LHCN-M2 (cell line): ENCODE measurements at places on chromosomes 7 and 10.

DNA sequence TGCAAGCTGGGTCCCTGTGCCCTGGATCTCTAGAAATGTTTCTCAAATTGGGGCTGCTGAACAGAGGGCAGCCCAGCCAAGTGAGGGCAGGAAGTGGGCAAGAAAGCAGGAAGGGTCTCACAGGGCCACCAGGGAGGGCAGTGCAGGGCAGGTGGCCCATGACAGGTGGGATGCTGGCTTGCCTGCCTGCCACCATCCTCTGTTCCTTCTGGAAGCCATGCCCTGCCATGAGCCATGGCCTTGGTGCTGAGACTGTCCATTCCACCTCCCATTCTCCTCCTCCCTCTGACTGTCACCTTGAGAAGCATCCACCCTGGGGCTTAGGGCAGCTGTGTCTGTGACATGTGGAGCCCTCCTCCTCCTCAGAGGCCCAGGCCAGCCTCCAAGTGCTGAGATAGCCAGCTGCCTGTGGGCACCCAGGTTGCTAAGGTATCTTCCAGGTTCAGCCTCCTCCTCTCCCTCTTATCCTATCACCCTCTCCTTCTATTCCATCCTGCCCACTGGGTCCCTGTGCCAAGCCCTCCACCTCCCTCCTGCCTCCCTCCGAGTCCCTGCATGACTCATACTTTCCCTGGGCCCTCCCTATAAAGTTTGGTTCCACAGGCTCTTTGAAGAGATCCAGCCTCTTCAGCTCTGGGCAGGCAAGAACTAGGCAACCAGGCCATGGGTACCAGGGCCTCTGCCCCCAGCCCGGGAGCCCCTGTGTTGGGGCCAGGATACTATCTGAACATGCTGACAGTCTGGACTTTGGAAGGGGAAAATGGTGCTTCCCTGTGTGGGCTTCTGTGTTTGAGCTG lies 1.3 kb downstream of the VSIR start:
- DNase-seq, result peak; percentile 68

DNA sequence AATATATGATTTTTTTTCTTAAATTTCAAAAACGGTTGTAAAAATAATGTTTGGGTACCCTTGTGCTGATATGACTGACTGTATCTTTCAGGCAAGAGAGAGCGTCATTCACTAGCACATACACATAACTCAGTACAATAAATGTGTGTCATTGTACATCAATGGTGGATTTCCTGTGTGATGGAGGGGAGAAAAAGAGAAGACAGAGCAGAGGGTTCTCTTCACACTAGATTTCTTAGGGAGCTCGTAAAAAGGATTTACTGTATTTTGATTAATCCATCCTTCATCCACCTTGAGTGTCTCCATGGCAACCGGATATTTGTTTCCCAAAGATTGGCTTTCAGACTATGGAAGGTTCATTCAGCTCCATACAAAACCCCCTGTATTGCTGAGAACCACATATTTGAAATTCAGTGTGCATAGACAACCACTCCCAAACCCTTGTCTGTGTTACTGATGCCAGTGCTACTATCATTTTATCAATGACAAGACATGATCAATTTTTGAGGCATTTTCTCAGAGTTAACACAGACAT lies 150.6 kb downstream of the AKR1D1 start:
- no peak for DNase-seq

DNA sequence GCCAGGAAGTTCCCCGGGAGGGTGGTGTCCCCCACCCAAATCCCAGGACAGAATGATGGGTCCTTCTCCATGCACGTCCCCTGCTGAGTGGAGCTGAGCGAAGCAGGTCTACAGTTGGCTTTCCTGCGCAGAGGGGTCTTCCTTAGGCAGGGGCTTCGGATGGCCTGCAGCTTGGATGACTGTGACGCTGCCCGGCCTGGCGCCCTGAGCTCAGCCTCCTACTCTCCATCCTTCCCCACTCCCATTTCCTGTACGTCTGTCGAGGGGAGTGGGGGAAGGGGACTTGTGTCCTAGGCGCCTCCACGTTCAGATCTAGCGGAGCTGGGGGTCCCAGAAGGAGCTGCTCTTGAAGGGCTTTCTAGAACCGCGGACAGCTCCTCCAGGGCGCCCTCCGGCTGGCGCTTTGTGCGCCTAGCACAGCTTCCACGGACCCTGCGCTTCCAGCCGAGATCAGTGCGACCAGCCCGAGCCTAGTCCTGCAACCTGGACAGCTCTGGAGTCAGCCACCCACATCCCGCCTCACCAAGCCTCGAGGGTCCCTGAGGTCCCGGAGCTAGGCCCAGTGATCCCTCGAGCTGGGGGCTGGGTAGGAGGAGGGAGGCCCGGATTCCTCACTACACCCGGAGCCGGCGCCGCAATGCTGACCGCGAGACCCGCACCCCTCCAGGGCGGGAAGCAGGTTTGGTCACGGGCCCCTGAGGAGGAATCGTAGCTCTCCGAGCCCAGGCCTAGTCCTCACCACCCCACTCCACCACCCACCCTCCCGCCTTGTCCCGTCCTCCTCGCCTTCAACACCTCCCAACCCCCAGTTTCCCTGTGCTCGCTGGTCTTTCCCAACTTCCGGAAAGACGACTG lies 1.9 kb downstream of the GRID1 start:
- no peak for DNase-seq

DNA sequence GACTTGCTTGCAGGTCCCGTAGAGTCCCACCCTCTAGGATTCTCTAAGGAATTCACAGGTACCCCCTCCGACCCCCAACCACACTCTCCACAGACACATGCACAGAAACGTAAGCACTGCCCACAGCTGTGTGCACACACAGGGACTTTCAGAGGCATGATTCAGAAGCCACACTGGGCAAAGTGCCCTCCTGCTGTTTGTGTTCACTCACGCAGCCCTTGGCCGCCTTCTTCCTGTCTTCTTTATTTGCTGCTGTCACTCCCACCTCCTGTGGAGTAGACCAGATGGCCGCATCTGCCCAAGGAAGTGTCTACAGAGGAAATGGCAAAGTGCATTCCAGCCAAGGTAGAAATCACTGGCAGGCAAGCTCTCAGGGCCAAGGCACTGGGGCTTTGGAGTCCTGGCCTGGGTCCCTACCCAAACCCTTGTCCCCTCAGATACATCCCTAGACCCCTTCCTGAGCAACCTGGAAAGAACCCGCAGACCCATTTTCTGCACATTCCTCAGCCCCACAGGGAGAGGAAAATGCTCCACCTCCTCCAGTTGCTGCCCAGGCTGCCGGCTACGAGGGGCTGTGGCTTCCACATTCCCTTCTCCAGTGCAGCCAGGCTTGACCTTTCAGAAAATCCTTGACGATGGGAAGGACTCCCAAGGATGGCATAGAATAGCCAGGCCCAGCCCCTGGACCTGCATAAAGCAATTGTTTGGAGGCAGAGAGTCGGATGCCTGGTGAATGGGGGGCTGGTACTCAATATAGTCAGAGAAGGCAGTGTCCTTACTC lies 21.6 kb upstream of the GIMAP8 start:
- peak; percentile 99 for DNase-seq

- peak; percentile 72 for DNase-seq
These were observed 371.6 kb downstream of the BBS9 start for GRCh38 chr7:33500703-33501701.

DNA sequence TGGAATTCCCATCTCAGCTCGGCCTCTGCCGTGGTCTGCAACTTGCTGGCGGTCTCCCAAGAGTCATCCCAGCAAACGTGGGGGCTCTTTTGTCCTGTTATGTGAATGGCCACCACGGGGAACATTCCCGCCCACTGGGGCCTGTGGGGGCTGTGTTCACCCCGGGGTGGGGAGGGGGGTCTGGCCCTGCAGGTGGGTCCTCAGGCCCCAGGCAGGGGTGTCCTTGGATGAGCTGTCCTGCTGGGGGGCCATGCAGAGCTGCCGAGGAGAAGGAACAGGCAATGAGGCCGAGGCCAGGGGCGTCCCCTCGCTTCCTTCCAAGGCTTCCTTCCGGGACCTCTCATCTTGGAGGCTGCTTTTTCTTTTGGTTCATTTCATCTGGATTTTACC lies 24.4 kb upstream of the PITRM1 start:
- DNase-seq, result no peak

DNA sequence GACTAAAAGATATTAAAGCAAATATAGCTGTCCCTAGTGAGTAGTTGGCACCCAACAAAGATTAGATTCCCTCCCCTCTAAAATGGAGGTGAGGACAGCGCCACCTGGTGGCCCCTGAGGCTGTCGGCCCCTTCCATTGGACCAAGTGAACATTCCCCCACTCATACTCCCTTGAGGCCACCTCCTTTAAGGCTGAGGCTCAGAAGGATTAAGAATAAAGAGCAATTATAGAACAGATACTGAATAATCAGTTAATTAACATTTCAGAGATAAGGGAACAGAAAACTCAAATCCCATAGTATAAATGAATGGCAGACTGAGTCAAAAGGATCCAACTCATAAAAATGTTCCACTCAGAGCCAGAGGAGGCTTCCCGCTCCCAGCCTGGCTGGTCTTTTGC lies 130.4 kb upstream of the GHITM start:
- DNase-seq, result no peak

GRCh38 chr7:20601121-20601520 lies 14.3 kb upstream of the ABCB5 start:
- DNase-seq, result peak; percentile 19

- no peak for DNase-seq
These were observed 4.6 kb downstream of the HABP2 start for GRCh38 chr10:113557424-113557862.

DNA sequence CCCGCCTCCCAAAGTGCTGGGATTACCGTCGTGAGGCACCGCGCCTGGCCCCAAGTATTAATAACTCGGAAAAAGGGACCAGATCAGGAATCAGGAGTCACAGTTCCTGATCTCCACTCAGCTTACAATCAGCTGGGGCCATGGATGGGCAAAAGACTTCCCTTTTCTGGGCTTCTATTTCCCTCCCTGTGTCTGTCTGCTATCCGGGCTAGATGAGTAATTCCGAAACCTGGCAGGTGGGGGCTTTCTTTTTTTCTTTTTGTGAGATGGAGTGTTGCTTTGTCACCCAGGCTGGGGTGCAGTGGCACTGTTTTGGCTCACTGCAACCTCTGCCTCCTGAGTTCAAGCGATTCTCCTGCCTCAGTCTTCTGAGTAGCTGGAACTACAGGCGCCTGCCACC lies 11.6 kb downstream of the RPS24 start:
- no peak for DNase-seq

GRCh38 chr7:147412782-147413556 lies 1177.6 kb upstream of the C7orf33 start:
- peak; percentile 93 for DNase-seq

GRCh38 chr10:102400076-102400475 lies 4.6 kb downstream of the NFKB2 start:
- no peak for DNase-seq

DNA sequence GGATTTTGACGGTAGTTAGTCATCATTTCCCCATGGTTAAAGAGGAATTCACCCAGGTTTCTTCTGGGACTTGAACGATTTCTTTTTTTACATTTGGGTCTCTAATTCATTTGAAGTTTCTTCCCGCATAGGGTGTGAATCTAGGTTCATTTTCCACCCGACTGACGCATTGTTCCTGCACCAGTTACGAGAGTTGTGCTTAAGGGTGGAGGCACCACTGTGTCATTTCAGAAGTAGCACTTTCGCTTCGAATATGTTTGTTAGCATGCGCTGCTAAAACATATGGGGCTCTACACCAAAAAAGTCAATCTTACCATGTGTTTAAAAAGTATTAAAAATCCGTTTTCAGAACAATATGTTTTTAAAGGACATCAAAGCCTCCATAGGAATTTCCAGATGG lies 140.3 kb downstream of the VIPR2 start:
- no peak for DNase-seq

DNA sequence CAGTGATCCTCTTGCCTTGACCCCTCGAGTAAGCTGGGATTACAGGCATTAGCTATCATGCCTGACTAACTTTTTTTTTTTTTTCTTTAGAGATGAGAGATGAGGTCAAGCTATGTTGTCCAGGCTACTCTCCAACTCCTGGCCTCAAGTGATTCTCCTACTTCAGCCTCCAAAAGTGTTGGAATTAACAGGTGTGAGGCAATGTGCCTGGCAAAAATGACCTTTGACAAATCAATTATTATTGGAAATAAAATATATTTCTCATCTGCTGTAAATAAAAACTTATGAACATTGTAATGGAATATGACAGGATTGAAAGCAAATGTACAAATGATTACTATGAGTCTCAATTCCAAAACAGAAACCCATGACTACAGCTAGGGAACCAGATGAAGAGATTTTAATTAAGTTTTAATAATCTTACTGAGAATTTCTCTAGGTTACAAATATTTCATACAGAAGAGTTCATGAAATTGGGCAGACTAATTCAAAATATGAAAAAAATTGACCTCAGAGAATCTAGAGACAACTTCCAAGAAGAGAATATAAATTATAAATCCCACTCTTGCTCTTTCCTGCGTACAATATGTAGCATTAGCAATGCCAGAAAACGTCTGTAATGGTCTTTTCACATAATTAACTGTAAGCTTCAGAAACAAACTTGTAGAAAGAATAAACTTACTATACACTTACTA lies 414.7 kb downstream of the DGKB start:
- no peak for DNase-seq

- no peak for DNase-seq
These were observed 415.3 kb downstream of the RPS24 start for GRCh38 chr10:78448994-78449418.

DNA sequence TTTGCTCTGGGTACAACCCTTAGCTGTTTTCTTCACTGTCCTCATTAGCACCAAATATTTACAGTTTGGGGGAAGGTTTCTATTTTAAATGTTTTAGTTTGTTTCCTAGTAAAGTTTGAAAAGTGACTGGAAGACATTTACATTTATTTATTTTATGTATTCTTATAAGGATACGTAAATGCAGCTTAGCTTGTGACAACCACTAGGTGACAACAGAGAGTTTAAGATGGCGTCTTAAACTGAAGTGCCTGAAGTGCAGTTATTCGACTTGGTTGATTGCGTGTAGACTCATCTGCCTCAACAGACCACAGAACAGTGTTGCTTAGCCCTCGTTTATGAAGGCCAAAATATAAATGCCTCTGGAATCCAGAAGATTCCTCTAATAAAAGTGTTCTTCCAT lies 378.2 kb upstream of the MYO3A start:
- no peak for DNase-seq

DNA sequence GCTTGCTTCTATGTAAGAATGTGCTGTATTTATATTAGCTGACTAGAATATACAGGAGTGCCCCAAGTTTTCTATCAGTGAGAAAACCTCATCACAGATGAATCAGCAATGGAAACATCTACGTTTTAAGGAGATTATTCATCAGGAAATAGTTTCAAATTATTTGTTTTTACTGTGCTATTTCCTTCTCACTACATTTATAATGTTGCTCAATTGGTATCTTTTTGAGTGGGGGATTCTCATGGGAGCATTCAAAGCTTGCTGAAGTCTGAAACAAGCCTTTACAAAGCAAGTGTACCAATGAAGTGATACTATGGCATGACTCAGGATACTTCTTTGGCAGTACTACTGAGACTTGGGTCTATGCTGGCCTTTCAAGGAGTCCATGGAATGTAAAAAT lies 191.1 kb upstream of the SLC26A5 start:
- peak; percentile 91 for DNase-seq

DNA sequence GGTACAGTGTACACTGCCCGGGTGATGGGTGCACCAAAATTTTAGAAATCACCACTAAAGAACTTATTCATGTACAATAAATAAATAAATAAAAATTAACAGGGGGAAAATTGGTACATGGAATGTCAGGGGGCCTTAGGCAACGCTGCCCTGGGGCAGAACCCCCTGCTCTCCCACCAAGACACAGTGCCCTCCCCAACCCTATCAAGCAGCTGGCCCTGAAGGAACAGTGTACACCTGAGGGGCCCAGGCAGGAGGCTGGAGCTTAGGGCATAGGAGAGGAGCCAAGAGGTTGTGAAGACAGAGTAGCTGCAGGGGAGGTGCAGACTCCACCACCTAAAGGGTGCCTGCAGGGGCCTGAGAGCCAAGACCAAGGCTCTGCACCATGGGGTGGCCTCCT lies 128.8 kb downstream of the BMS1 start:
- DNase-seq, result no peak

GRCh38 chr7:98387544-98388226 lies 13.2 kb downstream of the BAIAP2L1 start:
- no peak for DNase-seq
